Stimulated activated CD4-positive, alpha-beta T cell treated with anti-CD3 and anti-CD28 coated beads, TNF-alpha, amount 100 ng/mL, for 48 hours (primary cell): ENCODE measurements at places on chromosomes 12 and 14.

DNA sequence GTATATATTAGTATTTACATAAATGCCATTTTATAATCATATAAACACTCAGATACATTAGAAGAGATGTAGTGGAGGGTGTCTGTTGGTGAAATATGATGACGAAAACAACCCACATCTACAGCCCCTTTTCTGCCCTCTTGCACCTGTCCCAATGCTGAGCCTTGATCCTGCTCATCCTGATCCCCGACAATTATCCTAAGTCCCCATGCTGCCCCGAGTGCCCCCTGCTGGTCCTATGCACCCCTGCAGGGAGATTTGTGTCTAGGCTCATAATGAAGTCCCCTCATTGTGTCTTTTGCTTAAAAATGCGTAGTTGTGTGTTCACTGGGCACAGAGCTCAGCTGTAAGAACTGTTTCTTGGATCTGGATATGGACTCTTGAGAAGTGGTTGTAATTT is 554.5 kb downstream of the TMEM121 start:
- DNase-seq = no peak

DNA sequence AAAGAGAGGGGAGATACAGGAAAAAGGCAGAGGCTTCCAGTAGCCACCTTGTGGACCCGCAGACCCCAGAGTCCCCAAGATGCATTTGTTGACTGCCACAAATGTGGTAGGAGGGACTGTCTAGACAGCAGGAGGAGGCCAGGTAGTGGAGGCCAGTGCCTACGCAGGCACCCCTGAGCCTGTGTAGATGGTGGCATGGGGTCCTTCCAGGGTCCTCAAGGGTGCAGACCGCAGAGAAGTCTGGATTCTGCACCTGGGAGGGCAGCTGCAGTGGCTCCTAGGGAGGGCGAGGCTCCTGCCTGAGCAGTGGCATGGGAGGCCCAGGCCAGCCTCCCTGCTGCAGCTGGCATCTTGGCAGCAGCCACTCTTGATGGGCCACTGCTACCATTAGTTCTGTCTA is 119.7 kb downstream of the NTS start:
- DNase-seq = no peak

GRCh38 chr12:8734873-8735381 is 37.1 kb downstream of the RIMKLB start:
- DNase-seq = no peak

- no peak for DNase-seq
Measured at GRCh38 chr14:49640540-49641417, 5.7 kb upstream of the DNAAF2 start.

DNA sequence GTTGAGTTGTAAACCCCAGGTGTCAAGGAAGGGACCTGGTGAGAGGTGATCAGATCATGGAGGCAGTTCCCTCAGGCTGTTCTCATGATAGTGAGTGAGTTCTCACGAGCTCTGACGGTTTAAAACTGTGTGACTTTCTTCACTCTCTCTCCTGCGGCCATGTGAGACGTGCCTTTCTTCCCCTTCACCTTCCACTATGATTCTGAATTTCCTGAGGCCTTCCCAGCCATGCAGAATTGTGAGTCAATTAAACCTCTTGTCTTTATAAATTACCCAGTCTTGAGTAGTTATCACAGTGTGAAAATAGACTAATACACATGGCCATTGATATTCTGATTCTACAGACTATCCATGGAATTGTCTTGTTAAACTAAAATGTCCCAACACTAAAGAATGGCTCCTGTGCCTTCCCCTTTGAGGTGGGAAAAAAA is 85.6 kb downstream of the SLC2A13 start:
- no peak for DNase-seq

- DNase-seq = no peak
Measured at GRCh38 chr14:28911521-28911920, 144.9 kb downstream of the FOXG1 start.

- DNase-seq = no peak
Measured at GRCh38 chr12:68158432-68158831, 1.1 kb downstream of the IFNG start.

GRCh38 chr14:32473464-32473855 is 144.4 kb downstream of the AKAP6 start:
- no peak for DNase-seq

DNA sequence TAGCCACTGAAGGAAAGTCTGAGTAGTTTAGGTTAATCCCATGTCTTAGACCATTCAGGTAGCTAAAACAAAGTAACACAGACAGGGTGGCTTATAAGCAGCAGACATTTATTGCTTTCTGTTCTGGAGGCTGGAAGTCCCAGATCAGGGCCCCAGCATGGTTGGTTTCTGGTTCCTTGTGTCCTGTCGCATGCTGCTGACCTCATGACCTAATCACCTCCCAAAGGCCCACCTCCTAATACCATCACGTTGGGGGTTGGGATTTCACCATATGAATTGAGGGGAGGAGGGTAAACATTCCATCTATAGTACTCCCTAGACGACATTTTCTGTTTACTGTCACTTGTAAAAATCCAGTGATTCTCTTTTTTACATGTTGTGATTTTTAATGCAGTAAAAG is 148.6 kb downstream of the FBXL14 start:
- no peak for DNase-seq

- no peak for DNase-seq
Measured at GRCh38 chr14:100653409-100653808, 66.2 kb upstream of the BEGAIN start.
